ENCODE measurements at places on chromosomes 4 and X.

DNA sequence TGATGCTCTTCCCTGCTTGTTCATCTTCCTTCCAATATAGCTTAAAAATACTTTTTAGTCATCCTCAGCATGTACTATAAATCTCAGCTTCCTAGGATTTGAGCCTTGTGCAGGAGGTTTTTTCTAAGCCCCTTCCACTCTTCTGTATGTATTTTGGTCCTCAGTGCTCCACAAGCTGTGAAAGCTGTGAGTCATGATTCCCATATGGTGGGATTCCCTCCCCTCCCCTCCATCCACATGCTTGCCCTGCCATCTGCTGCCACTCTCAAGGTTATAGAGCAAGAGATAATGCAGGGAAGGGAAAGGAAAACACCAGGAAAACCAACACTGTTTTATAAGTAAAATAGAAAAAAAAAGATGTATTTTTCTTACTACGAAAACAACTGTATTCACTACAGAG is 58.5 kb upstream of the AP1S2 start:
- no peak for DNase-seq

DNA sequence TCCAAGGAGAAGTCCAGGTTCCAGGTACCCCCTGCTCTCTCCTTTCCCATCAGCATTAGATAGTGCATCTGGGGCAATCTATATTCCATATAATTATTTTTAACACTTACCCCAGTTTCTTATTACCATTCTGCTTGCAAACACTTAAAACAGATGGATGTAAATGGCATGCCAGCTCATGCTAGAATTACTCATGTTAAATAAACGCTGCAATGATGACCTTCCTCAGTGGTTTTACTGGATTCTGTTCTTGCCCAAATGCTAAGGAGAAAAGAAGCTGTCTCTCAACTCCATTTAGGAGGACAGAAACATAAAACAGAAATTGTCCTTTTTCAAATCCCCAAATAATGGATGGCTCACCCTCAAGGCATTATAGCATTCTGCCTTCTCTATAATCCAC is 161.1 kb downstream of the NLGN4X start:
- DNase-seq = no peak

GRCh38 chrX:43003939-43004338 is 226.0 kb upstream of the PPP1R2C start:
- DNase-seq = no peak

DNA sequence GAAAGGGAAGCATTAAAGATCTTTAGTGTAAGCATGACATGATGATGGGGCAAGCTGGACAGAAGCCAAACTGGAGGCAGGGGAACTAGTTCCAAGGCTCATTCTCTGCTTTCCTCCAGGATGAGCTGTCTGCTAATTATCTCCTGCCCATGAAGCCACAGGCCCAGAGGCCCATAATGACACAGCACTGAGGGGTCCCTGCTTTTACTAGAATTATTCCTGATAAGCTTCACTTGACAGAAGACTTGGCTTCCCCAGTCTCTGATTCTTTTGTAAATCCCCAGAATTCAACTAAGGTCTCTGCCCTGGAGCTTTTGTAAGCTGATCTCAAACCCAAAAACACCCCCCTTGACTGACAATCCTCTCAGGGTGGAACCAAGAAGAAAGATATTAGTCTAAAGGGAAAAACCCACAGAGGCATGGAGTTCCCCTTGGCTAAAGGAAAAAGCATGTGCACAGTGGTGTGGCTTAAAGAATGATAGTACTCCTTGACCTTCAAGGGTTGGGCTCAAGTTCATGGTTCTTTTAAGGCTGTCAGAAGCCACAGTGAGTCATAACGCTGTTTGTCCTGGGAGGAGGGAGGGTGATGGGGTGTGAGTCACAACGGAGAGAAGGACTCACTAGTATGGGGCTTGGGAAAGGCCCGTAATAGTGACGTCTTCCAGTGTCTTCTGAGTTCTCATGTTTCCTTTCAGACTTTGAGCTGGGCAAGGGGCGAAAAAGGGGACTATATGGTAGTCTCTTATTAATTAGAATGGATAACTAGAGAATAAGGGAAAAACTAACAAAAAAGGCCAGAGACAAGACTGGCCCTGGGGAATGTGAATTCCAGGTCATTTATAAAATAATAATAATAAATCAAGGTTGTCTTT is 146.0 kb upstream of the CPEB2 start:
- no peak for DNase-seq

- DNase-seq = no peak
Observed at GRCh38 chr4:163726641-163727040, 232.2 kb downstream of the TMA16 start.

DNA sequence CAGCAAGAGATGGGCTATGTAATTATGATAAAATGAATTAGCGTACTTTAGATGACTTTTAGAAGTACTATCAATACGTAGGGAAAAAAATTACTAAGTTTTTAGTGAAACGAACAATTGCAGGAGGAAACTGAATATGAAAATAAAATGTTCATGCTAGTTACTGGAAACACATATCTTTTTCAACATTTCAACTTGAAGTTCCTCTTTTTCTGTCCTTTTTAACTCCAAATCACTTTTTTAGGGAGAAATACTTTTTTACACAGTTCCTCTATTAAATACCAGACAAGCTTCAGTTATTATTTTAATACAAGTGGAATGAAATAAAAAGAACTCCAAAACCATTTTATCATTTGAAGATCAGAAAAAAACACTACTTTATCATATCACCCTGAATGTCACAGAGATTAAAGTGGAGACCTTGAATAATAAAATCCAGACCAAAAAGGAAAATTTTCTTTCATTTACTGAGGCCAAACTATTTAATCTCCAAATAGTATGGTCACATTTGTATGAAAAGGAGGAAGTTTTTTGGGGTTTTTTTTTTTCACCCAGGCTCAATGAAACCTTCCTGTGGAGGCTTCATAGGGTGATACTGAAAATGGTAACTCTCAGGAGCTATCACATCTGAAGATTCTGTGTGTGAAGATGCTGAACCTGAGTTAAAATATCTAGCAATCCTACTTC is 306.2 kb downstream of the INPP4B start:
- no peak for DNase-seq

GRCh38 chr4:40553995-40554394 is 75.7 kb downstream of the RBM47 start:
- no peak for DNase-seq

DNA sequence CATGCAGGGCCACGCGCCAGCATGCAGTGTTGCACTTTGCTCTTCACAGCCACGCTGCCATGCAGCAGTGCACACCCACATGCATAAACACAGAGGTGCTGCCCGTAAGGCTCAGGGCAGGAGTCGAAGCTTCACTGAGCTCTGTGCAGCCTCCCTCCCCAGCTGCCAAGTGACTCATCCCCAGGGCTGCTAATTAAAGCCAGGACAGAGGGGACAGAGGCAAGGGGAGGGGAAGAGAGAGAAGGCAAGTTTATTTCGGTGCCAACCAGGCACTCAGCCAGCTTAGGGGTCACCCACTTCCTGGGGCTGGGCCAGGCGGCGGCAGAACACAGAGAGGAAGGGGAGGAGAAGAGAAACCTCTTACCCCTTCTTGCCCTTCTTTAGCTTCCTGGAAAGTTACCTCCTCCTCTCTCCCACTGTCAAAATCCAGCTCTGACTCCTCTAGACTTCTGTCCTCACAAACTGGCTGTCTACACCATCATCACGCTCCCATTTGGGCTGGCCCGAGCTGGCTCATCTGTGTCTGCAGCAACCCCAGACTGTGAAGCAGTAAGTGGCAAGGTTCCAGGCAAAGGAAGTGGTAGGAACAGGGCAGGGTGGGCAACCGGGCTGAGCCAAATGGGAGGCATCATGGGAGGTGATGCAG is 6.2 kb upstream of the IQSEC2 start:
- DNase-seq = no peak

DNA sequence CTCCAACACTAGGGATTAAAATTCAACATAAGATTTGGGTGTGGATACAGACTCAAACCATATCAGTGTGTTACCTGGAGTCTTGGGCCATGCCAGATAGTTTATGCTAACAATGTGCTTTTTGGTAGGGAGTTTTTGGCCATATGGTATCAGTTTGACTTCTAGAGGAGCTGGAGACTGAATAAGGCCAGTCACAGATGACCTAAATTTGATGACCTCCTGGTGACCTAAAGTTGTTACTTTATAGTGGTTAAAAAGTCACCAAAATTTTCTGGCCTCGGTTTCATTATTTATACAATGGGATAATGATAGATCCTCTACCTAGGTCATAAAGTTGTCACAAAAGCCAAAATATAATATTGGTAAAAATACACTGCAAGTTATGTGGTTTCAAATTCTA is 877.1 kb downstream of the RAPGEF2 start:
- no peak for DNase-seq

GRCh38 chr4:118762730-118763477 is 73.0 kb downstream of the SEC24D start:
- DNase-seq = no peak

GRCh38 chr4:84957514-84958420 is 8.7 kb downstream of the WDFY3 start:
- no peak for DNase-seq

DNA sequence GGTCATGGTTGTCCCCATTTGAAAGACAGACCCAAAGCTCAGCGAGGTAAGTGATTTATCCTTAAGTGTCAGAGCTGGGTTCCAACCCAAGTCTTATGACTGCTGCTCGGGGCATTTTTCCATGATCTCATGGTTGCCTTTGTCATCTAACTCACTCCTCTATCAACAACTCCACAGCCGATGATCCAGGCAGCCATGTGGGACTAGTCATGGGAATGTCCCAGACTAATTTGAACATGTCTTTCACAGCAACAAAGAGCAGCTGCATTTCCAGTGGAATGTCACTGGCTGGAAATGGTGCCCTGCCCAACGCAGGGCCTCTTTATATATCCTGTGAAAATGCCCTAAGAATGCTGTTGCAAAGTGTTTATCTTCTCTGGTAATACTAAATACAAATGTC is 284.8 kb upstream of the PPARGC1A start:
- DNase-seq = no peak

GRCh38 chr4:121056066-121056465 is 16.3 kb downstream of the NDNF start:
- no peak for DNase-seq

DNA sequence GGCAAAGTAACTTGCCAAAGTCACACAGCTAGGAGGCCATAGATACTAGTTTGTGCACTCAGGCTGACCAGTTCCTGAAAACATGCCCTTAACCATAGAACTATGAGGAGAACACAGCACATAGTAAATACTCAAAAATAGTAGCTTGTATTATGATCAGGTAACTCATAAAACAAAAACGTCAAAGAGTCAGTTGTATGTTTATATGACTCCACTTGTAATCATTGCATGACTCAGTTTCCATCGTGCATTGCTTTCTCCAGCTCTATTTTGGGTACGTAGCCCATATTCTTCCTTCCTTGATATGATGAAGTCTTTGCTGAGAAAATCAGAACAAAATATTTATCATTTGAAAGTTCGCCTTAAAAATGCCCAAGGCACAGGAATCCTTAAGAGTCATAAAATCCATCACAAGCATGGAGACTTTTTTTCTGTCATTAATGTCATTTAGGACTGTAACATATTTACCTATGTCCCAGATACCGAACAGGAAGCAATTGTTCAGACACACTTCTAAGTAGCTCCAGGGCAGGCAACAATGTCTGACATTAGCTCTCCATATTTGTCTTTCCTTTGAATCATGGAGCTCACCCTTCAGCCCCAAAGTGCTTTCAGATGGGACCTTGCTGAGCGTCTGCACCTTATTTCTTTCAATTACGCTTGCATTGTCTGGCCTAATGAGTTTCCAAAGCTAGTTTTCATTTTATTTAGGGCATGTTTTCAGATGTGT is 11.2 kb upstream of the MID1 start:
- DNase-seq = no peak

- no peak for DNase-seq
Observed at GRCh38 chrX:117429501-117429900, 687.1 kb downstream of the KLHL13 start.

- DNase-seq = no peak
Observed at GRCh38 chr4:7120341-7120740, 52.5 kb upstream of the GRPEL1 start.

- no peak for DNase-seq
Observed at GRCh38 chr4:38185406-38186144, 225.4 kb downstream of the PTTG2 start.

DNA sequence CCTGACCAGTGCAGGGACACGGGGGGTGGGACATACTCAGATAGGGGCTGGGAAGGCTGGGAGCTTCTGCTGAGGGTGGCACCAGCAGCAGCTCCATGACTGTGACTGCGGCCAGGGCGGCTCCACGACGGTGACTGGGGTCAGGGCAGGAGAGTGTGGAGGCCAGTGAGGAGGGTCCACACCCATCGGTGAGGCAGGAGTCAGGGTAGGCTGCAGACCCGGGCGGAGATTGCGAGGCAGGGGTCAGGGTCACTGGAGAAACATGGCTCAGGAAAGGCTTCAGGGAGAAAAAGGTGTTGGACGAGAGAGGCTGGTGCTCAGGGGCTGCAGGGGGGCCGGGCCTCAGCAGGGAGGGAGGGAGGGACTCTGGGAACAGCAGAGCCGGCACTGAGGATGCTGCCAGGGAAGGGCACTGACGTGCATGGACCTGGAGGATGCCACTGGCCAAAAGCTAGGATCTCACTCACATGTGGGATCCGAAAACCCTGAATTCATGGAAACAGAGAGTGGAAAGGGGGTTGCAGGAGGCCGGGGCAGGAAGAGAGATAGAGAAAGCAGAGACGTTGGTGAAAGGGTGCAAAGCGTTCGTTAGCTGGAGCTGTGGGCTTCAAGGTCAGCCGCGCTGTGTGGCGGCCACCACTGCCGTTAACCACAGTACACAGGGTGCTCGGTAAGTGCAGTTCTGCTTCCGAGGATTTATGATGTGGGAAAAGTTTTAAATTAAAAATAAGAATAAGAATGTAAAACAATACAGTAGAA is 22.0 kb downstream of the ATP5ME start:
- no peak for DNase-seq

DNA sequence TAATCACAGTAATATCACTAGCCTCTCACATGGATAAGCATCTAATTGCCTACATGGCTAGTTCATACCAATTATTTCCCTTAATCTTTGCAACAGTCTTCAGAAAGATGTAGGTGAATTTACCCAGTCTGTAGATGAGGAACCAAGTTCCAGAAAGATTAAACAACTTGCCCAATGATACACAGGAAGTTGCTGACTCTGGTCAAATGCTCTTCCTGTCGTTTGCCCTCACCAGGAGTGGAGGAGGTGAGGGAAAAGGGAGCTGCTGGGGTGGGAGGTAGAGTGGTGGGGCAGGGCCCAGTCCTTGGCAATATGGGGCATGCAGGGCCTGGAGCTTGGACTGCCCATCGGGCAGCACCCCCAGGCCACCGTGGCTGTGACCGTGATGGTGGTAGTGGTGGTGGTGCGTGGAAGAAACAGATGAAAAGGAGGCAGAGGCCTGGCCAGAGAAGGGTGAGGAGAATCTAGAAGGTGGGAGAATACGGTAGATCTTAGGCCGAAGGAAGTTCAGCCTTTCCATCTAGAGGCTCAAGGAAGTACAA is 2.3 kb upstream of the KDM5C start:
- no peak for DNase-seq
